ENCODE measurements at places on chromosomes 7 and 10. TPM values are rescaled to one million over a fixed set of nuclear protein-coding genes. Genes with fewer than 3 reads are reported as not detected.

Gene NEUROG3
- total RNA-seq: not detected

Gene GPRIN2
- not detected for total RNA-seq

Gene BTBD16
- total RNA-seq: not detected

Gene CALHM1
- total RNA-seq: not detected

Gene VPS41
- 63.6 TPM for total RNA-seq

Gene TBXAS1
- 1.7 TPM for total RNA-seq

Gene IQUB
- 0.25 TPM for total RNA-seq

All from activated T-helper 2 cell treated with anti-CD3 and anti-CD28 coated beads, Interferon-gamma antibody, Interleukin-2, Interleukin-4, amounts not matched to agents 10 μg/mL and 5 μg/mL and 100 μg/mL, durations not matched to agents 14 hours and 24 hours and 36 hours (primary cell).